ENCODE measurements at places on chromosomes 16 and 17. TPM values are rescaled to one million over a fixed set of nuclear protein-coding genes. Genes with fewer than 3 reads are reported as not detected.

DNA sequence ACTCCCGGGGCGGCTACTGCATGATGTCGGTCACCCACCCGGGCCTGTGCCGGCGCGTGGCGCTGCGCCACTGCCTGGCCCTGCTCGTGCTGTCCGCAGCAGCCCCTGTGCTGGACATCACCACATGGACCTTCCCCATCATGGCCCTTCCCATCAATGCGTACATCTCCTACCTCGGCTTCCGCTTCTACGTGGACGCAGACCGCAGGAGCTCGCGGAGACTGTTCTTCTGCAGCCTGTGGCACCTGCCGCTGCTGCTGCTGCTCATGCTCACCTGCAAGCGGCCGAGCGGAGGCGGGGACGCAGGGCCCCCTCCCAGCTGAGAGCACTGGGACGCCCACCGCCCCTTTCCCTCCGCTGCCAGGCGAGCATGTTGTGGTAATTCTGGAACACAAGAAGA, 29.8 kb downstream of the CDRT15 start:
- peaks cover 5% of the 10 kb centered on the region for H3K4me1 ChIP-seq
- peak; percentile 76 for DNase-seq
- H3K36me3 ChIP-seq: peaks cover 14% of the 10 kb centered on the region
- no peak overlapping the region for H3K4me3 ChIP-seq
- H3K27me3 ChIP-seq: no peaks in the 10 kb centered on the region

GRCh38 chr16:51431517-51432241, 280.6 kb upstream of the SALL1 start:
- no peaks in the 10 kb centered on the region for H3K36me3 ChIP-seq
- no peak for DNase-seq
- H3K27ac ChIP-seq: no peak overlapping the region
- no peaks in the 10 kb centered on the region for H3K4me1 ChIP-seq

GRCh38 chr16:4839942-4840341, 7.1 kb downstream of the GLYR1 start:
- H3K36me3 ChIP-seq: peaks cover 98% of the 10 kb centered on the region
- H3K4me3 ChIP-seq: no peak overlapping the region
- no peak for DNase-seq
- no peaks in the 10 kb centered on the region for H3K27me3 ChIP-seq
- H3K4me1 ChIP-seq: peaks cover under 1% of the 10 kb centered on the region

DNA sequence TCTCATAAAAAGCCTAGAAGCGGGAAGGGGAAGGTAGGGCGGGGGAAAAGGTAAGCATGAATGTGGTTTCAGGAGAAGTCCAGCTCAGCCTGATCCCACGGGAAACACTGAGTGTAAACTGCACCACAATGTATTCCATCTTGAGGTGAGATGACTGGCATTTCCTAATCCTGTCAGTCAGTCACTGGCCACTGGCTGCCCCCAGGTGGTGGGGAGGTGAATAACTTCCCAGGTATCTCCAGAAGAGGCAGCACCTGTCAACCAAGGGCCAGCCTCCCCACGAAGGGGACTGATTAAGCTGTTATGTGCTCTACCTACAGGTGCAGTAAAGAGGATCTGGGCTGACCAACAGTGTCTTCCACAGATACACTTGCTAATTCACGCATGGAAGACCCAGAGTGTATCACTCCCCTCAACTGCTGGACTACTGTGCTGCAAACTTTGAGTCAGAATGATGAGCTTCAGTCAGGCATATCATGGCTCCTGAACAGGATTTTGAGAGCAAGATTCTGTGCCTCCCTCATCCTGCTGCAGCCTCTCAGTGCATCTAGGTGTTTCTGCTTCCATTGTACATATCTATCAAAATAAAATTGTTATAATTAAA, 108.5 kb upstream of the CCL2 start:
- H3K4me1 ChIP-seq: no peaks in the 10 kb centered on the region
- H3K27me3 ChIP-seq: no peaks in the 10 kb centered on the region
- no peak for DNase-seq
- H3K27ac ChIP-seq: no peak overlapping the region
- H3K36me3 ChIP-seq: no peaks in the 10 kb centered on the region
- H3K4me3 ChIP-seq: no peak overlapping the region

DNA sequence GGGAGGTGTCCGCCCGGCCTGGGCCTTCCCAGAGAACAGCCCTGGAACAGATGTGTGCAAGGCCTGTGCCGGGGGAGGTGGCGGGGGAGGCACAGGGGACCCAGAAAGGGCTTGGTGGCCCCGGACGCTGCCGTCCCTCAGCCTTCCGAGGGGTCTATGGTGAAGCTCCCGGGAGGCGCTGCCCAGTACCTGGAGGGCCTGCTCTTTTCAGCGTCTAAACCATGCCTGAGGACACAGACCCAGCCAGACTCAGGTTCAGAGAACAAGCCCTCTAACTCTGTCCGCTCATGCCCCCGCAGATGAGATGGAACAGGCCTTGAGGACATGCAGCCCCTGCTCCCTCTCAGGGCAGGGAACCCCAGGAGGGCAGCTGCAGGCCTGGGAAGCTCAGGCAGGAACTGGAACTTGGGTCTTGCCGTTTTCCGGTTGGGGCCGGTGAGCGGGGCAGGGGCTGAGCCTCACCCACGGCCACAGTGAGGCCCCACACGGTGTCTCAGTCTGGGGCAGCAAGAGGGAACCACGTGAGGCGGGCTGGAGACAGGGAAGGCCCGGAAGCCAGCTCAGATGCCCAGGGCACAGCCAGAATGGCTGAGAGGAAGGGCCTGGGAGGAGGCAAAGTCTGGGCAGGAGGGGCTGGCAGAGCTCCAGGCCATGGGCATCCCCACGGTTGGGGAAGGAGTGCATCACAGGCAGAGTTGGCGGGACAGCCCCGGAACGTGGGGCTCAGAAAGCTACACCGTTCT, 12.5 kb downstream of the SLC16A3 start:
- no peaks in the 10 kb centered on the region for H3K27me3 ChIP-seq
- peaks cover 79% of the 10 kb centered on the region for H3K4me1 ChIP-seq
- peaks cover 29% of the 10 kb centered on the region for H3K36me3 ChIP-seq
- H3K27ac ChIP-seq: peak overlapping the region; percentile 71
- H3K4me3 ChIP-seq: no peak overlapping the region
- DNase-seq: peak; percentile 84

DNA sequence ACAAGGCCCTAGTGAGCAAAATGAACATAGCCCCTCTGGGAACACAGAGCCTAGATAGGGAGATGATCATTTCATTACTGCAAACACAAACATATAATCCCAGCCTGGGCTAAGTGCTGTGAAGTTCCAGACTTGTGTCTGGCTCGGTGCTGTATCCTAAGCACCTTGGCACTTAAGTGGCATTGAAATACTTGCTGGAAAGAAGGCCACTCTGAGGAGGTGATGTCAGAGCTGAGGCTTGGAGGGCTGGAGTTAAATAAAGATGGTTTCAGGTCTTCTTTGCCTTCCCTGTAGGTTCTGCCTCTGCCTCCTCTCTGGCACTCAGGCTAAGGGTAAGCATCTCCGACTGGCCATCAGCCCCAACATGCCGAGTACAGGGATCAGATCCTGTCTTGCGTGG, 2.4 kb upstream of the CACNA1G start:
- peaks cover 40% of the 10 kb centered on the region for H3K27me3 ChIP-seq
- H3K4me1 ChIP-seq: peaks cover 39% of the 10 kb centered on the region
- no peak for DNase-seq
- H3K27ac ChIP-seq: no peak overlapping the region

DNA sequence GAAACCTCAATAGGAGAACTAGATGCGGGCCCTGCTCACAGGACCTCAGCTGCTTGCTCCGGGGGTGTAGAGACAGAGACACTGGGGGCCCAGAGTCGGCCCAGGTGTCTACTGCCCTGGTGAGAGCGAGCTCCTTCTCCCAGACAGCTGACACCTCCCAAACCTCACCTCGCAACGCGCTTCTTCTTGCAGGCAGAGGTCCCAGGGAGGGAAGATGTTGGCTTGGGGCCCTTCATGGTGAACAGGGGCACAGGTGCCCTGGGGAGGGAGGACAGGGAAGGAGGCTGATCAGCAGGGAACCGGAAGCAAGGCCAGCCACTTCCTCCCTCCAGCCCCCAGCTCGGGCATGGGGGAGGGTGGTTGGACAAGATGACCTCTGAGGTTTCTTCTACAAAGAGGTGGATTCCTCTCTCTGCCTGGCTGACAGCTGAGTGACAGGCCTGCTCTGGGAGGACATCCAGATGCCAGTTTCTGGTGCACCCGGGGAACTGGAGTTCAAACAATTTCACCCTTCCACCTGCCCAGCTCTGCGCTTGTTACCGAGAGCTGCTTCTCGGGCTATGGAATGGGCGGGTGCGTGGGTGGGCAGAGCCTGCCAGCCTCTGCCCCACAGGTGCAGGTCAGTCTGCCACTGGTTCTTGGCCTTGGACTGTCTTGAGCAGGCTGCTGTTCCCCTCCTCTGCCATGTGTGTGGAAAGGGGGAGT, 11.7 kb upstream of the GFAP start:
- H3K27me3 ChIP-seq: no peaks in the 10 kb centered on the region
- H3K27ac ChIP-seq: no peak overlapping the region
- H3K4me1 ChIP-seq: no peaks in the 10 kb centered on the region
- H3K4me3 ChIP-seq: no peak overlapping the region
- DNase-seq: no peak
- no peaks in the 10 kb centered on the region for H3K36me3 ChIP-seq

GRCh38 chr17:44335968-44336367, 9.1 kb upstream of the GRN start:
- no peaks in the 10 kb centered on the region for H3K27me3 ChIP-seq
- no peak overlapping the region for H3K4me3 ChIP-seq
- peaks cover 10% of the 10 kb centered on the region for H3K4me1 ChIP-seq
- H3K27ac ChIP-seq: no peak overlapping the region

DNA sequence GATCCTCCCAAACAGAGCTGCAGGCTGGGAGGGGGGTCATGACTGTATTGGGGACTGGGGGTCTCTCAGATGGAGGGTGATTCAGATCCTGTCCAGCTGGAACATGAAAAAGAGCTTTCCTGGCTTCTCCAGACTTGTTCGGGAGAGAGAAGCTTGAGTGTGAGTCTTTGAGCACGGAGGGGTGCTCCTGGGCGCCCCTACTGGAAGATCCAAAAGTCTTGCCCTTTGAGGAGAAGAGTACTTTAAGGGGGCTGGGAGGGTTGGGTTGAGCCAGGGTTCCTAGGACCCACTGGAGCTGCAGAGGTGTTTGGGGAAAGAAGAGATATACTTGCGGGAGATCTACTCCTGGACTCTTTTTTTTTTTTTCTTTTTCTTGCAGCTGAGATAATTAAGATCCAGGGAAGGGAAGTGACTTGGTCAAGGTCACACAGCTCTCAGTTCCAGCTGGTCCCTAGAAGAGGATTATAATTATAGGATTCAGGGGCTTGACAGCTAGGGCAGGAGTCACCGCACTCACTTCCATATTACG, 8.4 kb downstream of the RARA start:
- no peaks in the 10 kb centered on the region for H3K27me3 ChIP-seq
- H3K36me3 ChIP-seq: no peaks in the 10 kb centered on the region
- peak overlapping the region; percentile 96 for H3K27ac ChIP-seq
- DNase-seq: peak; percentile 59
- H3K4me1 ChIP-seq: peaks cover 91% of the 10 kb centered on the region
- peak overlapping the region; percentile 92 for H3K4me3 ChIP-seq

DNA sequence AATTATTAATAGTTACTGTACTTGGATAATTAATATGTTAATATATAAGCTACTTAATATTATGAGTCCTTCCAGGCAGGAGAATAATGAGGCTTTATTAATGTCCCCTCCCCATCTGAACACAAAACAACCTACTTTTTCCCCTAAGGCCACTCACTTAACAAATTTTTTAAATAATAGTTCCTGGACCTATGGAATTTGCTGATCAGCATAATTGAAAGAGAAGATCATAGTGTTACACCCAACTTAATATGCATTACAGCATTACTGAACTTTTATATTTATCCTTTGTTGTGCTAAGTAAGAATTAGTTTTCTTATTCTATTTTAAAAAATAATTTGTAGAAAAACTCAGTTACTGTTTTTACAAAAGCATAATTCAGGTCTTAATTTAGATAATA, 1537.7 kb upstream of the GOT2 start:
- H3K27ac ChIP-seq: no peak overlapping the region
- H3K36me3 ChIP-seq: no peaks in the 10 kb centered on the region
- H3K4me3 ChIP-seq: no peak overlapping the region
- H3K27me3 ChIP-seq: no peaks in the 10 kb centered on the region

ITGB4 gene
- total RNA-seq: 43.1 TPM

CACNA1H gene
- total RNA-seq: 9.3 TPM

BANP gene
- 24.1 TPM for total RNA-seq

COL1A1 gene
- 178 TPM for total RNA-seq

AKAP10 gene
- total RNA-seq: 36.2 TPM

All from upper lobe of left lung (tissue), 6 donors.